ENCODE measurements at places on chromosomes 7 and 10.

GRCh38 chr10:50345545-50345944, 94.2 kb upstream of the ASAH2 start:
- no peak for DNase-seq

DNA sequence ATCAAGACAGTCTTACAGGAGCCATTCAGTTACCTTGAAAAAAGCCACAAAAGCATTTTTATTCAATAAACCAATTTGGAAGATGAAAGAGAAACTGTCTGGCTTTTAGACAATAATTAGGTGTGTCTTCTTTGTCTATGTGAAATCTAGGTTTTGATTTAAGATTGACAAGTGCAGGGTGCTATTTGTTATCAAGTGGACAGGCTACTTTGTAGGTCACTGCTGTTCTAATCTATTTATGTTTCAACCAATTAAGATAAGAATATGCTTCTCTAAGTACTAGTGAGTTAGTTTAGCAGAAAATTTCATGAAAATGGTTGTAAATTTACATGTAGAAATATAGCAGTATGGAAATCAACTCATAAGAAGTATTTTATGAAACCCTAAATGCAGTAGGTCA, 177.5 kb downstream of the CACNA2D1 start:
- DNase-seq = no peak

DNA sequence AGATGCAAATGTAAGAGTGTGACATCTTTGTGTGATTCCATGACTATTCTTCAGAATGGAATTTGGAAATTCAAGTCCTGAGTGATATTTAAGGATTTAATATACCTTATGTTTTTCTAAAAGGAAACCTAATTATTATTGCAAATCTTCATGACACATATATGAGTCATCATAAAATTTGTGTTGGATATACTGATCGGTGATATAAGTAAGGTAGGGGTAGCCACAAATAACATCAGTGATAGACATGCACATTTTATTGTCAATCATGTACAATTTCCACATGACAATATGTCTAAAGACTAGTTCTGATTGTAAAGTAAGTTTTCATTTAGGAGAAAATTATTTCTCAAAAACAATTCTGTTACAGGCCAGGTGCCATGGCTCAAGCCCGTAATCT, 59.7 kb upstream of the AGMO start:
- no peak for DNase-seq

- no peak for DNase-seq
These were observed 30.7 kb upstream of the PRKAR1B start for GRCh38 chr7:757741-758163.

DNA sequence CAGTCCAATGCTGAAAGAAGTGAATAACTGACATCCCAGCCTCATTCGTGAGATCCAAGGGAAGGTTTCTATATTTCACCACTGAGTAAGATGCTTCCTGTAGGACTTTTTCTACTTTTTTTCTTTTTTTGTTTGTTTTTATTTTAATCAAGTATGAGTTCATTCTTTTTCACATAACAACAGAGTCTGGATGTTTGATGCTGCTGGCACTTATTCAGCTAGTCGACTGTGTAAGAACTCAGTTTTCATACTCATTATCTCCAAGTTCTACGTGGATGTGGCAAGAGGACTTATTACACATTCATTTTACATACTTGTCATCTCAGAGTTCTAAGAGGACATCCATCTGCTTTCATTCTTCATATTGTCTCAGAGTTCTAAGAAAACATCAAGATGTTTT, 86.9 kb downstream of the CPXM2 start:
- DNase-seq = no peak
